OCI-M1 (cell line): ENCODE measurements at places on chromosomes 11 and 22.

DNA sequence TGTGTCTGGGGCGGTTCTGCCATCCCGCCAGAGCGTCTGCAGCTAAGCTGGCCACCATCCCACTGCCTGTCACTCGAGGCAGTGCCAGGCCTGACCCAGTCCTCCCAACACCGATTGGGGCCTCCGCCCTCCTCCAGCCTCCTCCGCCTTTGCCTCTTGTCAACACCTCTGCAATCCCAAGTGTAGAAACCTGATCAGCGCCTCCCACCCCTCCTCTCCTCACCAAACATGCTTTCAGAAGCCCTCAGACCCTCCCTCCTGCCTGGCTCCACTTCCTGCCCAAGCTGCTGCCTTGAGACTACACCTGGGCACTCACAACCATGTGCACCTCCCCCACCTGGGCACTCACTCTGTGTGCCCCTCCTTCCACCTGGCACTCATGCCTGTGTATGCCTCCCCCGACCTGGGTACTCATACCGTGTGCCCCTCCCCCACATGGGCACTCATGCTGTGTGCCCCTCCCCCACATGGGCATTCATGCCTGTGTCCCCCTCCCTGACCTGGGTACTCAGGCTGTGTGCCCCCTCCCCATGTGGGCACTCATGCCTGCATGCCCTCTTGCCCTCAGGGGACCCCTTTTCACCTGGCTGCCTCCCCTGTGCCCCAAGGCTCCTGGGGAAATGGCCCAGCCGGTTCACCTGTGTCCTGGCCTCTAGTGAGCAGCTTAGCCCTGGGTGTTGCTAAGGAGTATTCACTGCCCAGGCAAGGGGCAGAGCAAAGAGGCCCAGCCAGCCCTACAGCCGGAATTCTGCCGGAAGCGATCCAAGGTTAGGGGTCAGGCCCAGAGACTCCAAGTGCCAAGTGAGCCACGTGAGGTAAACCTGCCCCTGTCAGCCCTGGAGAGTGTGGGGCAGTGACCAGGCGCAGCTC lies 5.5 kb upstream of the IFITM10 start:
- DNase-seq: no peak

GRCh38 chr11:34775417-34775888 lies 140.7 kb downstream of the APIP start:
- DNase-seq: no peak

GRCh38 chr11:115084231-115084630 lies 405.9 kb downstream of the NXPE2 start:
- no peak for DNase-seq

DNA sequence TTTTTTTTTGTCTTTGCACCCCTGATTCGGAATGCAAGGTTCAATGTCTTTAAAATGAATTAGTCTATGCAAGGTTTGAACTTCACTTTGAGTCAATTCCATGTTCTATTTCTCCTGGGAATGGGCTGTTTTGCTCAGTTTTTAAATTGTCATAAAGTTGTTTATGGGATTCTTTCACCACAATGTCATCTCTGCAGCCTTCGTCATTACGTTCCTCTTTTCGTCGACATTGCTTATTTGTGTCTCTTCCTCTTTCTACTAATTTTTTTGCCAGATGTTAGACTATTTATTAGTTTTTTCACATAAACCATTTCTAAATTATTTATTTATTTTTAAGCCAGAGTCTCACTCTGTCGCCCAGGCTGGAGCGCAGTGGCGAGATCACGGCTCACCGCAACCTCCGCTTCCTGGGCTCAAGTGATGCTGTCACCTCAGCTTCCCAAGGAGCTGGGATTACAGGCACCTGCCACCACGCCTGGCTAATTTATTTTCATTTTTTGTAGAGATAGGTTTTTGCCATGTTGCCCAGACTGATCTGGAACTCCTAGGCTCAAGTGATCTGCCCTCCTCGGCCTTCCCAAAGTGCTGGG lies 7.1 kb upstream of the TNNT3 start:
- DNase-seq: no peak

DNA sequence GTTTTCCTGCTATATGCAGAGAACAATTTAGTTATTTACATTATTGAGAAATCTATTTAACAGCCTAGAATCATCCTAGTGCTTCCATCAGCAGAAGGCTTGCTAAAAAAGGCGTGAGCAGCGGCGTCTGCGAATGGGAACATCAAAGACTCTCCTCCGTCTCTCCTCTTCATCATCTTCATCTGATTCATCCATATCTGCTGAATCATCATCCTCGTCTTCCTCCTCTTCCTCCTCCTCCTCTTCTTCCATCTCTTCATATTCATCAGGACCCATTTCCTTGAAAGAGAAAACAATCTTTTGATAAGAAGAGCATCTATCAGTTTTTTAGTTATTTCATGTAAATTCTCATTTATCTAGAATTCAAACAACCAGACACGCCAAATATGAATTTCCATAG lies 5.6 kb upstream of the CD59 start:
- DNase-seq: no peak

DNA sequence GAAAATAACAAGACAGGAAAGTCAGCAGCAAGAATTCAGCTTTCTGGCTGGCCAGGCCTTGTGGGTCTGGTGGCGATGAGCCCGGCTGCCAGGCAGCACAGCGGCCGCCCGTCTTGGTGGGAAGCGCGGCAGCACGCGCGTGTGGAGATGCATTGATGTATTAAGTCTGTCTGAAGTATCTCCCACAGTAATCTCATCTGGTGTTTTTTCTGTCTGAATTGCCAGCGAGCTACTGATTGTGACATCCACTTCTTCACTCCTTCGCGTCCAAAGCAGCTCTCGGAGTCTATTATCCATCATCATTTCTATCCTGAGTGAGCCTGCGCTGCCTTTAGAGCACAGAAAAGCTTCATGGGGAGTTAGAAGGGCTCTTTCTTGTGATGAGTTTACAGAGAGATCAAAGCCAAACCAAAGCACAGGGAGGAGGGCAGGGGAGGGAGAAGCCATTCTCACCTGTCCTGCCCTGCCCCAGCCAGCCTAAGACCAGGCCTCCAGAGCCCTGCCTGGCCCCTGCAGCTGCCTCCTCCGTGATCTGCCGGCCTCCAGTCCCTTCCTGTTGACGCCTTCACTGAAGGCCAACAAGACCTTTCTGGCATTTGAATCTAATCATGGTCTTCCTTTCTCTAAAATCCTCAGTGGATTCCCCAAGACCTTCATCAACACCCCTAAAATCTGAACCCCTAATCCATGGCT lies 1419.0 kb downstream of the TBC1D22A start:
- no peak for DNase-seq

- DNase-seq: peak; percentile 32
Measured at GRCh38 chr11:94151903-94152677, 23.4 kb downstream of the PANX1 start.

DNA sequence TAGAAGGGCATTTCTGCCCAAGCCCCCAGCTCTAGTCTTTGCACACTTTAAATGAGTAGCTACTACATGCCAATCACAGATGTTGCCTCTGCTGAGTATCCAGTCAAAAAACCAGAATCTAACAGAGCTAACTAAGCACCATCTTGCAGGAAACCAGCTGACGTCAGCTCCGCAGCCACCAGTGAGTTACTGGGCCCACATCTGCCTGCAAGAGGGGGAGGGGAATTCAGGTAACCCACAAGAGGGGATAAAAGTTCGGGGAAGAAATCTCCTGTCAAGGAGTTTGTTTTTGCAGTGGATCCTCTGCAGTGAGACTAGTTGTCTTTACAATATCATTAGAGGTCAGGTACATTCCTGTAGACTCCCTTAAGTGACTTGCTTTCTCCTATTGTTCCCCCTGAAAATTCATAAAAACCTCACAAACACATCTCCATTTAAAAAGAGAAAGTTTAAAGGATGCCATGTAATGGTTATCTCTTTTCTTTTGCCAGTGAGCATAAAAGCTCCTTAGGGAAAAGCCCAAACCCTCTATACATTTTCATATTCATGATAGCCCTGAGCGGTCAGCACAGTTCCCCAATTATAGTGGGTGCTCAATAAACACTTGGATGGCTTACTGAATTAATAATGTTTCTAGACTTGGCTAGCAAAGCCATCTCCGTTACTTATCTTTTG lies 9.3 kb downstream of the CD44 start:
- no peak for DNase-seq

DNA sequence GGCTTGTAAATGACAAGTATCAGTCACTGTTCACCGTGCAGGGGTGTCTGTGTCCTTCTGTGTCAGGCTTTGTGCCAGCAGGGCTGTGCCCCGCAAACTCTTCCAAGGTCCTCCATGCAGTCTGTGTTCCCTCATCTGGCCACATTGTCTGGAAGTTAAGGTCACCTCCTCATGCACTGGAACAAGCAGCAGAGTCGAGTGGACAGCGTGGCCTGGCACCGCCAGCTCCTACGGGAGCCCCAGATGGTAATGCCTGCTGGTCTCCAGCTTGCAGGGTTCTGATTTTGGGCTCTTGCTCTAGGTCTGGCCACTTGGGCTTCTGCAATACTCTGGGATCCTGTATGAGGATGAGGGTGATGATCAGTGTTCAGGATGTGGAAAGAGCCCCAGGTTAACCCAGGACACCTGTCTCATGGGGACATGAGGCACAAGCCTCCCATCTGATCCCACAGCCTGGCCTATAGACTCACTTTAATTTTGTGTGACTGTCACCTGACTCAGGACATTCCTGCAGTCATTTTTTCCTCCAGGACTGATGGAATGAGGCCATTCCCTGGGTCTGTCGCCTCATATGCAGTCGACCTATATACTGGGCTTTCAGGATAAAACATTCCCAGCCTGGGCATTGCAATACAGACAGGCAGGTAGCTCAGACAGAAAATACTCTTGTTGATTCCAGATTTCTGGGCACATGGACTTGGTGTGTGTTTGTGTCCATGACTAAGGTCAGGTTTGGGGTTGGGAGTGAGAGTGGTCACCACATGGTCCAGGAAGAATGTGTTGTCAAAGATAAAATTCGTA lies 106.3 kb upstream of the TOP3B start:
- DNase-seq: no peak

DNA sequence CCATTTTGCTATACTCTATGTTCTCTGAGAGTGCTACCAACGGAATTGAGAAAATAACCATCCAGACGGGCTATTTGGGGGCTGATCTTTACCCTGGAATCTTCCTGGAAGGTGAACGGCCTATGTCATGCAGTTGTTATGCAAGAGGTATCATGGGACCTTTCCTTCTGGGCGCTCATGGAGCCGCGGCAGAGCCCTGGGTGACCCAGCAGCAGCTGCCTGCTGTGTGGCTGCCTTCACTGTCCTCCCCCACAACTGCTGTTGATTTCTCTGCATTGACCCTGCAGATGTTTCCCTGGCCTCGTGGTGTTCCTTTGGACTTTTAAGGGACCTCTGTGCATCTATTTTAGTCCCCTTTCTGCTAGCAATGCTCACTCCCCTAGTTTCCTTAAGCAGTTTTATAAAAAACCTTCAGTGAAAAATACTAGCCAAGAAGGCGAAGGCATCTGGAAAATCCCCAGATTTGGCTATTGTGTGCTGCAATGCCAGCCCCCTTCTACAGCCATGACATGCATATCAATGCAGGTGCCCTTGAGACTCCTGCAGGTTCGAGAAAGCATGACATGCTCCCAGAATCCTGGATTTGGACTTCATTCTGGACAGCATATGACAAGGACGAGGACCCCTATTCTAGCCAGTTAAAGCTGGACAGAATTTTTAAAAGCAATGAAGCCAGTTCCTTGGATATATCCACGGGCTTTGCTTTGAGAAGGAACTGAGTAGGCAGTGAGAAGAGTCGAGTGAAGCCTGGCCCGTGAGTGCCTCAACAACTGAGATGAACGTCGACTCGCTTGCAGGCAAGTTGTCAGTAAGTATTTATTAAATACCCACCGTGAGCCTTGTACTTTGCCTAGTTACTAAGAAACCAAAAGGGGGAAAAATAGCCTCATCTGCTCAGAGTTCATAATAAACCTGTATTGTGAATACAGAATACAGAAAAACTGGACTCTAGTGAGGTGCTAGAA lies at the start of gene SLC25A18:
SLC25A18 (plus strand) TSS at position 593 of the 965 bp plus-strand sequence. CDS start 16,447 bp downstream, outside the sequence.
- peak; percentile 54 for DNase-seq

- DNase-seq: peak; percentile 76
Measured at GRCh38 chr11:122863704-122864326, 18.7 kb upstream of the JHY start.

DNA sequence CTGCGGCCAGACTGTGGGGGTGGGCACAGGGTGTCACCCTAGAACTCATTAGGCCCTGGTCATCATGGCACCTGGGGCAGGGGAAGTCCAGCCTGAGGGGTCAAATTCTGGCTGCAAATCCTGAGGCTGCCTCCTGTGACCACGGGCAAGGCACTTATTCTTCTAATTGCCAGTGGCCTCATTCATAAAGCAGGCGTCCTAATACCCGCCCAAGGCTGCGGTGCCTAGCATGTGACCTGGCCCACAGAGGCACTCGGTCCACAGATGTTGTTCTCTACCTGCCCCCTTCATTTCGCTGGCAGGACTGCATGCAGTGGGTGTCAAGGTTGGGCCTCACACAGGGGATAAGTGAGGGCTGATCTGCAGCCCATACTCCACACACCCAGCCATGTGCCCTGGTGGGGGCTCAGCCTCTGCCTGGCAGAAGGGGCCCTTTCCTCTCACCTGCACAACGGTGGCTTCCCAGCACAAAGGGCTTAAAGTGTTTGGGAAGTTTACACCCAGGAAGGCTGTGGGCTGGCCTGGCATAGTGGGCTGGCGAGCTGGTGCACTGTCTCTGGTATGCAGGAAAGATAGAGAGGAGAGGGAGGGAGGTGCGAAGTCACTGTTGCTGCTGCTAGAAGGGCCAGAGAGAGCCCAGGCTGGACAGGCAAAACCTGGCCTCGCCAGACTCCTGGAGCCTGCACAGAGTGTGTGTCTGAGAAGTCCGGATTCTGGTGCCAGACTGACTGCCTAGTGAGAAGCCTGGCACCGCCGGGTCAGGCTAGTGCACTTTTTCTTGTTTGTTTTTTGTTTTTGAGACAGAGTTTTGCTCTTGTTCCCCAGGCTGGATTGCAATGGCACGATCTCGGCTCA lies 3.2 kb downstream of the MPST start:
- DNase-seq: no peak

- DNase-seq: no peak
Measured at GRCh38 chr22:22810471-22810870, 77.1 kb upstream of the IGLL5 start.

- DNase-seq: no peak
Measured at GRCh38 chr11:44246726-44247125, 63.2 kb downstream of the ALX4 start.

GRCh38 chr11:118615282-118615975 lies 8.0 kb downstream of the PHLDB1 start:
- no peak for DNase-seq

GRCh38 chr11:103035791-103036434 lies 56.0 kb downstream of the DCUN1D5 start:
- peak; percentile 88 for DNase-seq

- DNase-seq: no peak
Measured at GRCh38 chr22:38968801-38969200, 11.4 kb downstream of the APOBEC3A start.

GRCh38 chr11:67472882-67473281 lies 3.8 kb upstream of the TMEM134 start:
- no peak for DNase-seq

GRCh38 chr22:35593071-35593890 lies 23.8 kb downstream of the MB start:
- DNase-seq: no peak

DNA sequence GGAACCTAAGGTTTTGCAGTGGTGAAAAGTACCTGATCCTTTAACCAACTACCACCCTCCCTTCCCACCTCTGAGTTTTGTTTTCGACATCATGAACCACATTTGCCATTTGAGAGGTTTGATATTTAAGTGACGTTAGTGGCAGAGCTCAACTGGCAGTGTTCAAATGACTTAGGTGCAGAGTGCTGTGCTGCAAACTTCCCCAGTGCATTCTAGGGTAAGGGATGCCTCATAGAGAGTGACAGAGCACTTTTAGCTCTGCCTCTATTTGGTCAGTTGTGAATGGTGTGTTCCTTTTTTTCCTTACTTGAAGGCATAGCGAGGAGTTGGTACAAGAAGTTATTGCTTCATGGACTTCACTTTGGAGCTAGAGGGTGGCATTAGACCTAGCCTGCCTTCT lies 9.4 kb downstream of the BMAL1 start:
- DNase-seq: peak; percentile 9

GRCh38 chr11:69116671-69117070 lies 39.1 kb upstream of the SMIM38 start:
- DNase-seq: no peak
